ENCODE measurements at places on chromosomes 5 and 9. TPM values are rescaled to one million over a fixed set of nuclear protein-coding genes. Genes with fewer than 3 reads are reported as not detected.

The NKD2 gene
- total RNA-seq = 0.81 TPM

DNA sequence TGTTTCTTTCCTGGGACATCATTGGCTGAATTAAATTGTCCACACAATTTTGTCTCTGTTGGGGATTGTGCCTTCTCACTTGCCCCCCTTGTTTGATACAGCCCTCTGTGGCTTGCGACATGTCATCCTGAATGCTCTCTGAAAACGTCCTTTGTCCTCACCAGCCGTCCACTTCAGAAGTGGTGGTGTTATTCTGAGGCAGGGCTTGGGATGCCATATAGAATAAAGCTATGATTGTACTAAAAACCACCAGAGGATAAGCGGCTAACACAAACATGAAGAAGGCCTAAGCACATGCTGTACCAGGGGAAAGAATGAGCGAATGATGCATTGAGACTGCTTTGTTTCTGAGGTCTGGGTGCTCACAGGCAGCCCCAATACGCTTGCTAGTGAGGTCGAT lies 3.5 kb upstream of the SNX30 start:
- DNase-seq = no peak

GRCh38 chr9:80049096-80049782 lies 477.5 kb downstream of the TLE4 start:
- no peak for DNase-seq

- DNase-seq = no peak
Measured at GRCh38 chr9:37424686-37425297, 2.3 kb downstream of the GRHPR start.

The ADAMTS12 gene
- 13.0 TPM for total RNA-seq

The ADAMTS19 gene
- total RNA-seq = not detected

DNA sequence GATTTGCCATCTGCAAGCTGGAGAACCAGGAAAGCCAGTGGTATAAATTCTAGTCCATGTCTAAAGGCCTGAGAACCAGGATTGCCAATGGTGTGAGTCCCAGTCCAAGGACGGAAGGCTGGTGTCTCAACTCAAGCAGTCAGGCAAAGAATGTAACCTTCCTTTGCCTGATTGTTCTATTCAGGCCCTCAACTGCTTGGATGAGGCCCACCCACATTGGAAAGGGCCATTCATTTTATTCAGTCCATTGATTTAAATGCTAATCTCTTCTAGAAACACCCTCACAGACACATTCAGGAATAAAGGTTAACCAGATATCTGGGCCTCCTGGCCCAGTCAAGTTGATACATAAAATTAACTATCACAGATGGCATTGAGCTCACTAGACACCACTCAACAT lies 427.8 kb downstream of the ZNF608 start:
- DNase-seq = no peak

The CDC20B gene
- not detected for total RNA-seq

The CCDC69 gene
- total RNA-seq = 1.5 TPM

- no peak for DNase-seq
Measured at GRCh38 chr9:91813176-91813795, 136.7 kb downstream of the ROR2 start.

GRCh38 chr5:138909734-138910133 lies 34.6 kb upstream of the LRRTM2 start:
- no peak for DNase-seq

DNA sequence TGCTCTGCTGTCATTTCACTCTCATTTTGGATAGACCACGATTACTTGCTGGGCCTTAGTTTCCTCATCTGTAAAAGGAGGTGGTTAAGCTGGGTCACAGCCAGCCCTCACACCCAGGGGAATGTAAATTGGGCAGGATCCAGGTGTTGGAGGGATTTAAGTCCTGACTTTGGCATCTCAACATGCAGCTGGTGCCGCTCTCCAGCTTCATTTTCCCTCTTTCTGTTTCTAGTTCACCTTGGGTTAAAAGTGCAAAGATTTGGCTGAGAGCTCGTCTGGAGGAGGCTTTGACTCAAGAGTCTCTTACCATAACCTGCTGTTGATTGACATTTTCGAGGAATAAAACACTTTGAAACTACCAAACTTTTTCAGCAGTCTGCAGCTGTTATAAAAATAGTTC lies 144.3 kb upstream of the DHFR start:
- DNase-seq = peak; percentile 24

The CCNI2 gene
- not detected for total RNA-seq

- peak; percentile 36 for DNase-seq
Measured at GRCh38 chr5:31415009-31415923, 116.6 kb downstream of the DROSHA start.

DNA sequence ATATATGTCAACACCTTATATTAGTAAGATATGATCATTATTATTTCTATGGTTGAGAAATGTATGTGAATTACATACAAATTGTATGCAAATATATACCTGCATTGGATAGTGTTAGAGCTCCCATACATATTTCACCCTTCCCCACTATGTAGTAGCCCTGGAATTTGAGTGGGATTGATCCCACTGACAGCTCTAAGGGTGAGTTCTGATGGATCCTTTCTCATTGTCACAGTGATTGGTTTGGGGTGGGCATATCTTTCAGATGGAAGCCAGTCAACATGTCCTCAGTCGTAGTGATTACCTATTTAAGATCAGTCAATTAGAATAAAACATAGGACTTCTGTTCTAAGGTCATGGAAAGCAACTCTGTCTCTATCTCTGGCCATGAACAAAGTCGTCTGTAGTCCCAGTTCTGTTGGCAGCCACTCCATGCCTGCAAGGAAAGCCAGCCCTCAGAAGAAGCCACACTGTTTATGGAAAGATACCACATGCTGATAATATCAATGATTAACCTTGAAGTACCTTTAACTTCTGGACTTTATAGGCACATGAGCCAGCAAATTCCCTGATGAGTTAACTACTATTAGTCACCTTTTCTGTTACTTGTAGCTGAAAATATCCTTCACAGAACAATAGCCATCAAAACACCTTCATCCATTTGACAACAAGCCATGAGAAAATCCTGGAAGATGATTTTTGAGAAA lies 5.1 kb upstream of the CCDC192 start:
- DNase-seq = peak; percentile 59

DNA sequence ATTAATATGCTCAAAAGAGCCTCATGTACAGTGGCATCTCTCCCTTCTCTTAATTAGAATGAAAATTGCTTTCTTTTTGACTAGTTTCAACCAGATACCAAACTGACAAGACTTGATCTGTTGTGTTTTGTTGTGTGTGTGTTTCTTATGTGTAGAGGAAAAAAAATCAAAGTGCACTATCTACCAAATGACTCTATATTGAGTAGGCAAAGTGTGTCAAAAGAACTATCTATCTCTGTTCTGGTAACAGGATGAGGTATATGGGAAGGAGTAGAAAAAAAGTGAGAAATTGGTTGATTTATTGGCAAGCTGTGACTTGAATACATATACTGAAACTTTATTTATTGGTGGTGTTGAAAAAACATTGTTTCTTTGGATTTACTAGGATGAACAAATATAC lies 190.0 kb downstream of the SLF1 start:
- DNase-seq = no peak

- DNase-seq = no peak
Measured at GRCh38 chr5:36730537-36731216, 124.3 kb downstream of the SLC1A3 start.

The PKD2L2 gene
- not detected for total RNA-seq

- DNase-seq = no peak
Measured at GRCh38 chr9:19614294-19614693, 174.5 kb downstream of the SLC24A2 start.

DNA sequence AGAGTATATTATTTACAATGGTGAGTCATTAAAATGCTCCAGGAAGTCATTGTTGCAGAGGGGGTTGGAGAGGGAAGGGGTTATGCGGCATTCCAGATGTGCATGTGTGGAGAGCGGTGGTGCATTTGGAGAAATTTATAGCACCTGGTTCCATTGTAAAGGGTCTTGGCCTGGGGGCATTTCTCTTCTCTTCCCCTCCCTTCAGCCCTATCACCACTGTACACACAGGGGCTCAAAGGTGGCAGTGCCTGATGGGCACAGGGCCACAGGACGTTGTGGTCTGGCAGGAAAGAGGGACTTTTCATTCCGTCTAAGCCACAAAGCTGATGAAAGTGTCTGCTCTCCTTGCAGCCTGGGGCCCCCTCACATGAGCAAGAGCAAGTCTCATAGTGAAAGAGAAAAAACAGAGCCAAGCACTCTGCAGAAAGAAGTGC lies 442.4 kb upstream of the ZNF462 start:
- no peak for DNase-seq

- no peak for DNase-seq
Measured at GRCh38 chr9:127307802-127308201, 43.2 kb downstream of the GARNL3 start.

- DNase-seq = peak; percentile 82
Measured at GRCh38 chr9:18855656-18856055, 177.4 kb downstream of the SAXO1 start.

GRCh38 chr5:17405976-17406375 lies 92.1 kb upstream of the TAF11L2 start:
- no peak for DNase-seq

- DNase-seq = no peak
Measured at GRCh38 chr5:176789873-176790615, 20.3 kb upstream of the UNC5A start.

GRCh38 chr9:120920806-120921178 lies 5.8 kb downstream of the TRAF1 start:
- DNase-seq = no peak

DNA sequence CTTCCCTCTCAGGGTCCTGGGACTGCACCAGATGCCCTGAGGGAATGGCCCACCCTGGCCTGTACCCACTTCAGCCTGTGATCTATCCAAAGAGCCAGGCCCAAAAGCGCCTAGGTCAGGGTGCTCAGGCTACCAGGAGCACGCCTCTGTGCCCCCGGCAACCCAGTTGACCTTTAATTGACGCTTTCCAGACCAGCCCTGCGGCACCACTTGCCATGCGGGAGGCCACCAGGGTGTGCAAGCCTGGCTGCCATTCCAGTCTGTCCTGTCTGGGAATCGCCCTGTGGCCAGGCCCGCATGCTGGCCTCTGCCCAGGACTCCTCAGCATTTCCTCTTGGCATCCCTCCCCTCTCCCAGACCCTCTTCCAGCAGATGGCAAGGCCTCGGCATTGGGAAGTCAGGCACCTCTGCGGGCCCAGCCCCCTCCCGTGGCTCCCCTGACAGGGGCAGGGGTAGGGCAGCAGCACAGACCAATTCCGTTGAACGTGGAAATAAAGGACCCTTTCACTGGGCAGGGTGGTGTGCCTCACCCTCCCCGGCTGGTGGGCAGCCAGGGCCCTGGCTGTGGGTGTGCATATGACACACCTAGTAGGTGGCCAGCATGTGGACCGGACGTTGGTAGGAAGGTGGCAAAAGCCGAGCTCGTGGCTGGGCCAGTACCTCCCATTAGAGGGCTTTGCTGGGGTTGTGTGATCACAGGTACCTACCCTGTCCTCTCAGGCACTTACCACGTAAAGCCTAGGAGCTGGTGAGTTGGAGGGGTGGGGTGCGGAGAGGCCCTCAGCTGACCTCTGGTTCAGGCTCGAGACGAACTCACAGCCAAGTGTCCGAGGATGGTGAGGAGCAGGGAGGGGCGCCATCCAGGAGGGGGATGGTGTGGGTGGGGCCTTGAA lies 3.5 kb upstream of the AIF1L start:
- no peak for DNase-seq

- DNase-seq = no peak
Measured at GRCh38 chr5:88685591-88686541, 197.1 kb downstream of the MEF2C start.

- DNase-seq = no peak
Measured at GRCh38 chr9:27771803-27772545, 198.7 kb upstream of the C9orf72 start.

The ELP1 gene
- total RNA-seq = 32.3 TPM

- DNase-seq = no peak
Measured at GRCh38 chr5:175520321-175520720, 42.0 kb downstream of the SFXN1 start.
